8988T (cell line): ENCODE measurements at places on chromosomes 5 and 9.

- DNase-seq = no peak
Observed at GRCh38 chr5:63961125-63961597, 1.1 kb downstream of the HTR1A start.

DNA sequence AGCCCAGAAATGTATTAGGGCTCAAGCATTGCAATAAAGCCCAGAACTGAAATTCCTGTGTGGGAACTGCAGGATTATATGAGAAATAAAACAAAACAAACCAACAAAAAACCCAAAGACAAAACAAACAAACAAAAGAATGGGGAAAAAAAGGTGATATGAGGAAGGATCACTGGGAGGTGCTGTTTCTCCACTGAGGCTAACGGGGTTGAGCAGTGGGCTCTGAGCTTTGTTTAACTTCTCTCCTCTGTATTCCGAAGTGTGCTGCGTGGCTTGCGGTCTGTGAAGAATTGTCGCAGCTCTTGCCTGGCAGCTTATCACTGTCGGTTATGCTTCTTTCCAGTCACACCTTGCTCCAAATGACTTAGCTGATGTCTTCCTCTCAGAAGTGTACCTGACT, 106.3 kb downstream of the TENT4A start:
- DNase-seq = no peak

- DNase-seq = no peak
Observed at GRCh38 chr9:15736569-15736968, 183.7 kb downstream of the CCDC171 start.

DNA sequence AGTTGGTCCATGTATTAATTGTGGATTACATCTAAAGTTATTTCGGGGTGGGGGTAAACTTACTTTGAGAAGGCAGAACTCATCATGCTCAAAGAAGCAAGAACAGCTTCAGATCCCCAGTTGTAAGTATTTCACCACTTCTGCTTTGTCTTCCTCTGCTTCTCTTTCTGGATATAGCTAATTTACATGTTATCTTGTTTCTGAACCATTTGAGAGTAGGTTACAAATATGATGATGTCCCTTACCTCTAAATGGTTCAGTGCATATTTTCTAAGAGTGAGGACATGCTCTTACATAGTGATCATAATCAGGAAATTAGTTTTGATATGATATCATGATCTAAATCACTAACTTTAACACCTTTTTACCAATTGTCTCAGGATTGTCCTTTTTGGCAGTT, 11.9 kb downstream of the TRIO start:
- DNase-seq = no peak

DNA sequence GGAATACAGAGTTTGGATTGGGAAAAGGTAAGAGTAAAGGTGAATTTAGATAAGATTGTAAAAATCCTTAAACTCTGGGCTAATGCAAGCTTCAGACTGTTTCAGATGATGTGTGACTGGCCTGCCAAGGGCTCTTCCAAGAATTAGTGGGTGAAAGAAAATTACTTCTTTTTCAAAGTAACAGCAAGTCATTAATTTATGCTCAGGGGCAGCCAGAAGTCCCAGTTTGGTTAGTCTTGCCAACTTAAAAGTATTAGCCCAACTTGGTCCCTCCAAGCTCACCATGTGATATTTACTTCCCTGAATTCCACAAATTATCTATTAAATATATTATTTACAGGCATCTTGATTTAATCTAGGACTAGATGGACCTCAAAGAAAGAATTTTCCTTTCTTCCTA, 947.8 kb downstream of the NR2F1-AS1 start:
- no peak for DNase-seq

GRCh38 chr5:14414656-14415023, 167.0 kb upstream of the OTULINL start:
- no peak for DNase-seq

DNA sequence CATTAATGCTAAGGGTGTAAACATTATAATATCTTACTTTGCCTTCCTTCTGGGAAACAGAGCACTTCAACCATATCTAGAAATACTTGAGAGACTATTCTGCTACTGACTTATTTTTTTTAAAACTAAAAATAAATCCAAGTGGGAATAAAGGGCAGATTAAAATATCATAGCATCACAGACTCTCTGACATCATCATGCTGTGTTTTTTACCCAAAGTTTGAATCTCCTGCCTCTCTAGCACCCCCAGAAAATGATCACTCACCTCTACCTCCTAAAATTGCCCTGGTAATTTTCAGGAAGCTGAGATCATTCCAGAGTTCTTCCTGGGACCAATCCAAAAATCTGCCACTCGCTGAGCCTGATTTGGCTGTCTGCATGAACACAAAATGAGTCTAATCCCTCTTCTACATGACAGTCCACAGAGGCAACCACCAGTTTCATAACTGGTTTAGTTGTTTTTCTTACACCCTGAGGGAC, 813.8 kb upstream of the DMAC1 start:
- DNase-seq = no peak

DNA sequence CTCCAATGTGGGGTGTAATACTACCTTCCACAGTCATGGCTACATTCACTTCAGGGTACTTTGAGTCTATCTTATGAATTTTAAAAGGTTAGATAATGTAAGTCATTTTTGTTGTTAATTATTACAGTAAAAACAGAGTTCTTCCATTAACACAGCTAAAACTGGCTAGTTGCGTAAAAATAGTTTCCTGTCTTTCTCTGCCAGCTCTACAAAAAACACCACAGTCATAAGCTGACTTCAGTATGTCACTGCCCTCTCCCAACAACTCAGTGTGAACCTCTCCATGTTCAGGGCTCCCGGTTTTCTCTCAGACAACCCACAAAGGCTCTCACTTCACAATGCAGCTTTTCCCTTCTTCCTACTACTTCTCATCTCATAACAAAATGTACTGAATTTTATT, 84.8 kb upstream of the ITGA1 start:
- no peak for DNase-seq

DNA sequence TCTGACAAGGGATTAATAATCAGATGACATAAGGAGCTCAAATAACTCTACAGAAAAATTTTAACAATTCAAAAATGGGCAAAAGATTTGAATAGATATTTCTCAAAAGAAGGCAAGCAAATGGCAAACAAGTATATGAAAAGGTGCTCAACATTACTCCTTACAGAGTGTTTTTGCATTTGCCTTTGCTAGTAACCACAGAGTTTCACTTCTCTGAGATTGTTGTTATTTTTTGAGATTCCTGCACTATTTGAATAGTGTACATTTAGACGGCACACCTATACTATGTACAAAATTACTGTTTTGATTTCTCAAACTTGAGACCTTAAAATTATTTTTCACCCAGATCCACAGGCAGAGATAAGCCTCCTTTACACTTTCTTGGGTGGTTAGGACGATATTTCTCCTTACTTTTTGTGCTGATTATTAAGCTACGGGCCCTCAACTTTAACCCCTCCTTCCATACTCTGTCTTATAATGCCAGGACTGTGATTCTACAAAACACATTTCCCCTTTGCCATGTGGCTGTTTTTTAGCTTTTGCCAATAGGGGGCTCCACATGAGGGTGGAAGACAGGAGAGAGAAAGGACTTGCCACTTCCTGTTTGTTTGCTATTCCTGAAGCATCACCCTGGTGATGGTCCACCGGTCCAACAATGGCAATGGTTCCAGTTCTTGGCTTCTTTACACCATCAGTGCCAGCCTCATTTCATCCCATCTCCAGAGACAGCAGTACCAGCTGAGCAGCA, 65.0 kb upstream of the DAP start:
- DNase-seq = no peak

DNA sequence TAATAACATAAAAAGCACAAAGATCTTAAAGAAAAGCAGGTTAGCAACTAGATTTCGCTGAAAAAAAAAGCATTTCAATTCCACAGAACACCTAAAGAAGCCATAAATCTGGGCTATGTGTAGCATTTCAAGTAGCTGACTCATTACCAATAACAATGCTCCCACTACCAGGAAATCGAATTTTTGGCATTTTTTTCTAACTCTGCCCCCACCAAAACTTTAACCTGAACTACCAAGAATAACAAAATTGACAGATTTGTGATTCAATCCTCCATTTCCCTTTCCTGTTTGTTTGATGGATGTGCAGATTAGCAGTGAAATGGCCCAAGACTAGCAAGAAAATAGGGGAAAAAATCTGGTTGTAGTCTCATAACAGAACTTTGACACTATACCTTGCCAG, 180.2 kb downstream of the RASEF start:
- DNase-seq = no peak

DNA sequence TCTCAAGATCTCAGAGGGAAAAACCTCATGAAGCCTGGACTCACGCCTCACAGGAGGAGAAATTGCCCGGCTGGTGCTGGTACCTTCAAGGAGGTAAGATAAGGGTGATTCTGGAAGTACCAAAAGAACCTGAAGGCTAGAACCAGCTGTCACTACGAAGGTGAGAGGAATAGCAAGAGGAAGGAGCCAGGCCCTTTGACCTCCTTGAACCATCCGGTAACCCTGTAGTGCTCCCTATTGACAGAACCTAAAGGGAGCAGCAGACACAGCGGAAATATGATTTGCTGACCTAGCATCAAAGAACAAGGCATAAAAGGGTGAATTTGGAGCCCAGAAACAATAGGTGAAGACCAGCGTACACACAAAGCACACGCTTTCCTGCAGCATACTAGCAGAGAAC, 92.2 kb downstream of the DOCK8 start:
- DNase-seq = no peak

GRCh38 chr9:135647884-135648283, 8.5 kb upstream of the GLT6D1 start:
- DNase-seq = no peak

DNA sequence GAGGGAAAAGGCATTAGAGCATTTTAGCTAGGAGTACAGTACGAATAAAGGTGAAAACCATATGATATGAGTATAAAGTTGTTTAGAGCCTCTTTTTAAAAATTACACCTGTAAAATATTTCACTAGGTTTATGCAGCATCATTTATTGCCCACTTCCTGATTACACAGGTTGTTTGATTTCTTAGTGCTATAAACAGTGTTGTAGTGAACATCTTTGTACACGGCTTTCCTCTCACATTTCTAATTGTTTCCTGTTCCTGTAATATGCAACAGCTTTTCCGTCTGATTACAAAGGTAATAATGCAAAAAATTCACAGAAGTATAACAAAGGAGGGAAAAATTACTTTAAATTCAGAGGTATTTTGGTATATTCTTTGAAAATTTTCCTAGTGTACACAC, 13.0 kb downstream of the STOM start:
- DNase-seq = no peak

- DNase-seq = no peak
Observed at GRCh38 chr9:132366481-132366880, 11.7 kb upstream of the SETX start.

- DNase-seq = no peak
Observed at GRCh38 chr5:73918791-73919221, 292.8 kb downstream of the ARHGEF28 start.

- no peak for DNase-seq
Observed at GRCh38 chr5:147558826-147559225, 49.0 kb upstream of the DPYSL3 start.

DNA sequence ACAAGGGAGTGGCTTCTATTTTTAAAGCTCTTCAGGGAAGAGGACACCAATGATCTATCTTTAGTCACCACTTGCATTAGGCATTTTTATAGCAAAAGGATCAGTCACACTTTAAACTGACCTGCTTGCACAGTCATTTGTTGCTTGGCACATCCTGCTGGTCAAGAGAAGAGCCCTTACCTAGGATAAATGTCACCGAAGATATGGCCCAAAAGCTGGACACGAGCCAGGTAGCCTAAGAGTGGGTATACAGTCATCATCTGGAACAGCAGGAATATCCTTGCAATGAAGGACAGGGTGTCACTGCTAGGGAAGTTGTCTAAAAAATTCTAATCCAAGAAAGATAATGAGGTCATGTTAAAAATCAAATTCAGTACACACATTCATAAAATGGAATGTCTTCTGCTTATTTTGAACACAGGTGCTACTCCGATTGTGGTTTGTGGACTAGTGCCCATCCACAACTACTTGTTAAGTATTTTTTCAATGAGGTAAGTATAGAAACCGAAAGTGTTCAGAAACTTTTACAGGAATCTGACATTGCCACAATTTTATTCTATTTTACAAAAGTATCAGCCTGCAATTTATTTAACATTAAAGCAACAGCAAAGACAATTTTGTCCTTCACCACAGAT, 78.4 kb downstream of the SLC38A9 start:
- DNase-seq = no peak

GRCh38 chr5:9765419-9766140, 135.4 kb upstream of the TAS2R1 start:
- DNase-seq = no peak

- no peak for DNase-seq
Observed at GRCh38 chr5:110108520-110108919, 418.8 kb downstream of the MAN2A1 start.

- no peak for DNase-seq
Observed at GRCh38 chr9:8052991-8053390, 253.4 kb upstream of the DMAC1 start.

GRCh38 chr9:104780796-104781395, 17.0 kb downstream of the NIPSNAP3B start:
- no peak for DNase-seq

DNA sequence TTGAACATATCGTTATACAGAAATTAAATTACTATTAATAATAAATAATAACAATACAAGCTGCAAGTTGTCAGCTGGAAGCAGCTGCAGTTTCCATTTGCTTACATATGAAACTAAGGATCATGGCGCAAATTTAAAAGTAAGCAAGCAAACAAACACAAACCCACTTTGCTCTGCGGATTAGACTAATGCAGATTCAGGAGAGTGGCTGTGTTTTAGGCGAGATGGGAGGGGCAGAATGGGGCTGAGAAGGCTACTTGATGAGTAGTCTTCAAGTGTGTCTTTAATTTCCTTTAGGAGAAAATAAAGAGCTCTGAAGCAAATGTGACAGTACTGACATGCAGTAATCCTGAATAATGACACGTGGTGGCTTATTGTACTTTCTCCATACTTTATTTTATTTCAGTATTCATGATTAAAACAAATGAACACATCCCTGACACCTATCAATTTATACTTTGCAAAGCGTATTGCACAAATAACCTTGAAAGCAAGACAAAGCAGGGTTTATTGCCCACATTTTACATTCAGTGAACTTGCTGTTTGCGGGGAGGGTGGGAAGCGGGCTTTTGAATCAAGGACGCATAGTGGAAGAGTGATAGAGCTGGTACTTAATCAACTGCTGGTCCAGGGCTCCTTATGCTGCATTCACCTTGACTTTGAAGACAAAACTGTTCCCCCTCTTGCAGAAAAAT, 221.4 kb upstream of the TRIM32 start:
- no peak for DNase-seq

- DNase-seq = no peak
Observed at GRCh38 chr5:32280656-32281081, 32.1 kb downstream of the MTMR12 start.

DNA sequence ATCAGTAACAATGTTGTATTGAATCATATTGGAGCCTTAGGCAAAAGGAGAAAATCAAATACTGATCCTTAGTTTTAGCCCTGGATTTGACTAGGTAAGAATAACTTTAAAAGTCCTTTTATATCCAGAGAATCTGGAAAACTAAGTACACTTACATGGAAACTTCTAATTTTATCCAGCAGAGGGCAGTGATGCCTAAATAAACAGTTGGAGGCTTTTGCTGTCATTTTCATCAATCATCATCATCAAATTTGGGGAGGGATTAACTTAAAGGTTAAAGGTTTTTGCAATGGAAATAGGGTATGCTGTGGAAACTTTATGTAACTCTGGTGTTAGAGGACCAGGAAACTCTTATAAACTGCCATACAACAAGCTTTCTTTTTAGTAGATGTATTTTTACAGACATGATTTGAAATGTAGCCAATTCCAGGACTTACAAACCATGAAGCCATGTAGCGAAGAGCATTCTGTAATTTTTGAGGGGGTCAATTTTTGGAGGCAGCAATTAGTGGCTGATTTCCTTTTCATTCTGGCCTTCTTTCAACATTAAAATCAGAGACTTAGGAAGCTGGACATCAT, 112.7 kb downstream of the OSTF1 start:
- no peak for DNase-seq
